ENCODE measurements at places on chromosomes 3 and 15. TPM values are rescaled to one million over a fixed set of nuclear protein-coding genes. Genes with fewer than 3 reads are reported as not detected.

Gene PAQR5
- not detected for total RNA-seq

DNA sequence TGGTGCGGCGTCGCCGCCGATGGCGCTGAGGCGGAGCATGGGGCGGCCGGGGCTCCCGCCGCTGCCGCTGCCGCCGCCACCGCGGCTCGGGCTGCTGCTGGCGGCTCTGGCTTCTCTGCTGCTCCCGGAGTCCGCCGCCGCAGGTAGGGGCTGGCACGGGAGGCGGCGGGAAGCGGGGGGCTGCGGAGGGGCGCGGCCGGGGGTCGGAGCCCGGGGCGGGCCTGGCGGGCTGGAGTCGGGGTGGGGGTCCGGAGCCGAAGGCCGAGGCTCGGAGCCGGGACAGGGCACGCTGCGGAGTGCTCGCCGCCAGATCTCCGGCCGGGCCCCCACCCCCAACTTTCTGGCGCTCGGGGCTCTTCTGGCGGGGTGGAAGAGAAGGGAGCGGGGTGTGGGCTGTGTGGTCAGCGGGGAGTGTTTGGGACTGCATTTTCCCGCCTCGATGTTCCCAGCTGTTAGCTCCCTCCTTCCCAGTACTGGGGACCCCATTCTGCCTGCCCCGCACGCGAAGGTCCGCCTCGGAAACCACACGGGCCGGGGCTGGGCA lies 299 bp downstream of the TYRO3 start:
- DNase-seq = no peak

GRCh38 chr3:195411836-195412235 lies 31.0 kb downstream of the ACAP2 start:
- DNase-seq = no peak

- no peak for DNase-seq
Observed at GRCh38 chr15:101092156-101092866, 159.5 kb downstream of the CHSY1 start.

Gene FEZF2
- not detected for total RNA-seq

GRCh38 chr3:55826731-55827496 lies 339.8 kb upstream of the WNT5A start:
- DNase-seq = no peak

Gene GCHFR
- 32.7 TPM for total RNA-seq

Gene TMEM108
- total RNA-seq = not detected

GRCh38 chr3:58307639-58308215 lies 1.4 kb downstream of the HTD2 start:
- DNase-seq = peak; percentile 59

Gene SOX14
- total RNA-seq = not detected

- no peak for DNase-seq
Observed at GRCh38 chr3:130428871-130429712, 83.6 kb downstream of the COL6A5 start.

- no peak for DNase-seq
Observed at GRCh38 chr3:158381262-158381868, 189.6 kb upstream of the MLF1 start.

Gene ACAP2
- total RNA-seq = 37.9 TPM

DNA sequence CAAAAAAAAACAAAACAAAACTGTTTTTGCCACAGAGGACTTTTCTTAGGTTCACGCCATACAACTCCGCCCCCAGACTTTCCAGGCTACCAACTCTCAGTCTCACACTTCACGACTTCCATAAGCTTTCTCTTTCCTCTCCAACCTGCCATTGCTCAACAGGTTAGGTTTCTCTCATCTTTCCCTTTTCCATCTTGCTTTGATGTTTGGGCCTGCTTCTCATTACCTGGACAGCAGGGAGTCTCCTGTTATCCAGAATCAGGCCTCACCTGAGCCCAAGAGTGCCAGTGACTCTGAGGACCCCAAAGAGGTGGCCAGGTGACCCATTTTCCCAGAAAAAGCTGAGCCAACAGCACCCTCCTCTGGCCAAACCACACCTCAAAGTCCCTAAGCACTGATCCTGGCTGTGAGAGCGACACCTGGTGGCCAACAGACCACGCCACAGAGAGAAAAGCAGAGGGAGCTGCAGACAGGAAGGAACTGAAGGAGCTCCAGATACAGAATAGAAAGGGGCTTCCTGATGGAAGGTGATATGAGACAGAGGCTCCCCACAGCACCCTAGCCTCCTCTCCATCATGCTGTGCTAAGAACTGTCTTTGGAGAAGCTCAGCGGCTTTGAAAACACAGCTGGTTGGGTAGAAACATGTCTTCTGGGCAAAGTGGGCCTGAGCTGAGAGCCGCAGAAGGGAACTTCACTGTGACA lies 4.0 kb downstream of the CCDC51 start:
- DNase-seq = peak; percentile 92

DNA sequence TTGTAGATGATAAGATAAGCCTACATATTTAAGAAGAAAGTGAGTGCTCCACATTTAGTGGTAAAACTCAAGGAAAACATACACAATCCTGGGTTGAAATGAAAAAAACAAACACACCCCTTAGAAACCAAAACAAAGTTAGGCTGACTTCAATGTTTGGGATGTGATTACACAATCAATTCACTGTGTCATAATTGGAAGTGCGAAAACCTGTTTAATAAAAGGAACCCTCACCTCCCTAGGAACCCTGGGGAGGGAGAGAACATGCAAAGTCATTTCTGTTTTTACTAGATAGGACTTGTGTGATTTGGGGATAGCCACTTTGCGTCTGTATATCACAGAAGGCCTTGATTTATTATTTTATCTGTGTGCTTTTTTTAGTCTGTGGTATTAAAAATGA lies 275.0 kb downstream of the NFKBIZ start:
- DNase-seq = no peak

Gene ROPN1B
- total RNA-seq = not detected

Gene FGD5
- not detected for total RNA-seq

DNA sequence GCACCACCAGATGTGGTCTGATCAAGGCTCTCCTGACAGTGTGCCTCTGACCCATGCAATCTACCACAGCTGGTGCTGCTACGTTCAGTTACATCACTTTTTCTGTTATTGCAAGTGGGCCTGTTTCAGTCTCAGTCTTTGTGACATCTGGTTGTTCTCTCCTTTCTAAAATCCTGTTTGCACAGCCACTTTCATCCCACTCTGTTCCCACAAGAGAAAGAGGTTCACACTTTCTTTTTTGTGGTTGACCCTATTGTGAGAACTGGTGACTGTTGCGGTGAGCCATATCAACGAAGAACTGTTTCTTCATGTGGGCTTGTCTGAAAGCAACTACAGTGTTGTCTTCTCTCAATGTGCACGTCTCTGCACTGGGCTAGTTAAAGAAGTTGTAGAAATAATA lies 342.8 kb upstream of the ARPP21 start:
- DNase-seq = peak; percentile 11

DNA sequence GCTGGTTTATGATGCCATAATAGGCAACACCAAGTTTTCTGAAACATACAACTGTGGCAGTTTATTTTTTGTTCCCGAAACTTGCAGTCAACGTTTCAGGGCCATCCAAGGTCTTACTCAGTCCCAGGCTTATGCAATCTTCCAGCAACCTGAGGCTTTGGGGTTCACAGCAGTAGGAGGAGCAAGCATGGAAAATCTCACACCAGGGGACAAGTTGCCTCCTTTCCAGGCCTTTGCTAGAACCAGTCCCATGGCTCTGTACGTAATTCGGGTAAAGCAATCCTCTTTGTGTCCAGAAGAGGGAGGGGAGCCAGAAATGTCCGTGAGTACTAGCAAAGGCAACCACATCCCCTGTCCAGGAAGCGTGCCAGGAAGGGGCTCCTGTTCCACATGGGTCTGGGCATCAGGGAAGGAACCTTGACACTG lies 4.7 kb upstream of the FAM240A start:
- DNase-seq = no peak

- DNase-seq = no peak
Observed at GRCh38 chr15:40045572-40046217, 6.7 kb upstream of the SRP14 start.

DNA sequence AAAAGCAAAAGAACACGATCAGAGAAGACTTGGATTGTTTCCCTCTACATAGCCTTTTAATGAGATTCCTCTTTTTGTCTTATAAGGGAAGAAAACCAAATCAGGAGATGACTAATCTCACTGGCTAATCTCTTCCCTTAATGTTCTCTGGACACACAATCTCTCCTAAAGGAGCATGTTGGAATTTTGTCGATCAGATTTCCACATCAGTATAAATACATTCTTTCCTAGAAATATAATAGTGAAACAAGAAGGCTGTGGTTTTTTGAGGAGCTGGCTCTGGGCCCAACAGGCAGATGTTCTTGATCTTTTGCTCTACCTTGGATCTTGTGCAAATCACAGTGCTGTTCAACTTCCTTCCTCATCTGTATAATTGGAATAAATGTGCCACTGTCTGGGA lies 94.0 kb downstream of the GTPBP8 start:
- no peak for DNase-seq

- no peak for DNase-seq
Observed at GRCh38 chr3:177589911-177590381, 392.7 kb upstream of the TBL1XR1 start.

- no peak for DNase-seq
Observed at GRCh38 chr3:138063416-138063815, 52.0 kb downstream of the DZIP1L start.

GRCh38 chr3:196948442-196949284 lies 6.3 kb upstream of the NCBP2 start:
- DNase-seq = no peak

- DNase-seq = no peak
Observed at GRCh38 chr15:36951731-36952247, 148.6 kb downstream of the MEIS2 start.

DNA sequence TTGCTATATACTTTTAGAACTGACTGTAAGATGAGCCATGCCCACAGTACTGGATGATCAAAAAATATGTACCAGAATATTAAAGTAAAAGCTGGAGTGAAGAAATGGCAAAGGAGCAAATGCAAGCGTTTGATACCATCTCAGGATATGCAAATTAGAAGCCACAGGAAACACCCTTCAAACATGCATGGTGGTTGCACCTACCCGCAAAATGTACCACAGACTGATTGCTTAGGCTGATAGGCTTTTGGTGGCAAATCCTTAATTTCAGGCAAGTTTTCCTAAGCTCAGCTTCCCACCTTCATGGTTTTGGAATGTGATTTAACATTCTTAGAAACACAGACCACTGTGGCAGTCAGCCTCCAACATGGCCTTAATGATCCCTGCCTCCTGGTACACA lies 149.0 kb downstream of the PDZRN3 start:
- no peak for DNase-seq

DNA sequence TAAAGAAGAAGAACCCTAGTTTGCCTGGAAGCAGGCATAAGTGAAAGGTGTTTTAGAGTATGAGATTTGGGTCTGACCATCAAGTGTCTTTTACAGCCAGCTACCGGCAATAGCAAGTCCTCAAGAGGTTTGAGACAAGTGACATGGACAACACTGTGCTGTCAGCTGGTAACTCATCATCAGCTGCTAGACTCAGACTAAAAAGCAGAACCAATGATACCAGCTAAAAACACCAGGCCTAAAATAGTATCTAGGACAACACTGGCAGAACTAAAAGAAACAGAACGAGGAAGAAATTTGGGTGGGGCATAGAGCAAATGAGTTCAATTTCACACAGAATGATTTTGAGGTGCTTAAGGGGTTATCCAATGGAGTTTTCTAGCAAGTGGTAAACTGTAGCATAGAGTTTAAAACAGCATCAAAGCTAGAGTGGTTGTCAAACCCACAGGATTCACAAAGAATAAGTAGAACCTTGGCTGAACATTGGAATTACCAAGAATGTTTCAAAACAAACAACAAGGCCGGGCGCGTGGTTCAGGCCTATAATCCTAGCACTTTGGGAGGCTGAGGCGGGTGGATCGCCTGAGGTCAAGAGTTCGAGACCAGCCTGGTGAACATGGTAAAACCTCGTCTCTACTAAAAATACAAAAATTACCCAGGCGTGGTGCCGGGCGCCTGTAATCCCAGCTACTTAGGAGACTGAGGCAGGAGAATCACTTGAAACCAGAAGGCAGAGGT lies 3.9 kb downstream of the CIAO2A start:
- DNase-seq = no peak

Gene FGF12
- not detected for total RNA-seq

GRCh38 chr3:86245360-86245759 lies 745.6 kb downstream of the VGLL3 start:
- DNase-seq = no peak

Gene CKMT1B
- total RNA-seq = 1.0 TPM

- no peak for DNase-seq
Observed at GRCh38 chr3:191809326-191809949, 348.5 kb downstream of the PYDC2 start.

- no peak for DNase-seq
Observed at GRCh38 chr3:126292318-126293070, 64.7 kb downstream of the KLF15 start.

Gene ALAS1
- 37.8 TPM for total RNA-seq

Gene AGBL1
- not detected for total RNA-seq

- no peak for DNase-seq
Observed at GRCh38 chr3:177249203-177249602, 51.9 kb upstream of the TBL1XR1 start.

Gene SIDT1
- total RNA-seq = 14.9 TPM

Gene TNFSF10
- total RNA-seq = 32.7 TPM

DNA sequence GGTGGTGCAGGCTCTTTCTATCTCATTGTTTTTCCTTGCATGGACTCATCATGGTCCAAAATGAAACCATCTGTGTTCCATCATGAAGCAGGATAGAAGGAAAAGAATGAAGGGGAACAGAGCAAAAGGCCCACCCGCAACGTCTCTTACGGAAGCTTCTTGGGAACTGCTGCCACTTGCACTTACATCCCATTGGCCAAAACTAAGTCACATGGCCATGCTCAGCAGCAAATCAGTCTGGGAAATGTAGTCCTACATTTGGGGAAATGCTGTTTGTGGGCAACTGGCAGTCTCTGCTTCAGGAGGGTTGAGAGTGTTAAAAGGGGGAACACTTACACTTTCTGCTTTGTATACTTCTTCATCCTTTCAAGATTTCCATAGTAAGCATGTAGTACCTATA lies 191.6 kb downstream of the SV2B start:
- DNase-seq = peak; percentile 18

DNA sequence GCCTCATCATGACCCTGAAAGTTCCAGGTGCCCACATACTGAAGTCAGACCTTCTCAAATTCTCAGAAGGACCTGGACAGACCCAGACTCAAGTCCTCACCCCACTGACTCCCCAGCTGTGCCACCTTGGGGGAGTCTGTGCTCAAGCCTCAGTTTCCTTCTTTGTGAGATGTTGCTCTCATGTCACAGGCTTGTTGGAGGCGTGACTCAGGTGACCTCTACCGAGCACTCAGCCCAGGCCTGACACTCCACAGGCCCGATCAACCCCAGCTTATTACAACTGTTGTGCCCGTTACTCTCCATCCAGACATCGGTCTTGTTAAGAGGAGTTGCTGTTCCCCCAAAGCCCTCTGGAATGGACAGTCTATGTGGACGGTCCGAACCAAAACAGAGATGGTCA lies 276.1 kb upstream of the LYSMD4 start:
- DNase-seq = no peak

Gene ZBTB47
- total RNA-seq = 0.55 TPM

GRCh38 chr3:139439278-139439677 lies 37.0 kb downstream of the RBP2 start:
- DNase-seq = no peak

GRCh38 chr3:65265942-65266590 lies 578.3 kb upstream of the ADAMTS9 start:
- DNase-seq = no peak

Gene TMEM158
- total RNA-seq = not detected

Measured in activated naive CD4-positive, alpha-beta T cell treated with anti-CD3 and anti-CD28 coated beads for 36 hours (primary cell).